ENCODE measurements at places on chromosomes 1 and 21. TPM values are rescaled to one million over a fixed set of nuclear protein-coding genes. Genes with fewer than 3 reads are reported as not detected.

G0S2 gene
- polyA plus RNA-seq = 0.38 TPM

NR5A2 gene
- 0.09 TPM for polyA plus RNA-seq

CELA2B gene
- not detected for polyA plus RNA-seq

ZNF648 gene
- not detected for polyA plus RNA-seq

B4GALT2 gene
- polyA plus RNA-seq = 1.0 TPM

RGS1 gene
- polyA plus RNA-seq = 119 TPM

MLLT11 gene
- 1.5 TPM for polyA plus RNA-seq

ZBTB18 gene
- polyA plus RNA-seq = 5.9 TPM

GSTM2 gene
- 11.6 TPM for polyA plus RNA-seq

TP73 gene
- polyA plus RNA-seq = 0.88 TPM

ZNF678 gene
- 9.3 TPM for polyA plus RNA-seq

TEX38 gene
- polyA plus RNA-seq = not detected

TTC3 gene
- polyA plus RNA-seq = 82.7 TPM

RNU1-2 gene
- polyA plus RNA-seq = not detected

DCST2 gene
- not detected for polyA plus RNA-seq

SERBP1 gene
- 117 TPM for polyA plus RNA-seq

ADAMTS5 gene
- not detected for polyA plus RNA-seq

BGLAP gene
- not detected for polyA plus RNA-seq

CFHR2 gene
- polyA plus RNA-seq = not detected

SEC16B gene
- polyA plus RNA-seq = not detected

PROK1 gene
- not detected for polyA plus RNA-seq

TSPAN1 gene
- not detected for polyA plus RNA-seq

TESK2 gene
- polyA plus RNA-seq = 19.2 TPM

GJB4 gene
- polyA plus RNA-seq = not detected

ZBTB48 gene
- 21.4 TPM for polyA plus RNA-seq

SMIM12 gene
- polyA plus RNA-seq = 73.4 TPM

NFASC gene
- 0.50 TPM for polyA plus RNA-seq

ELAPOR1 gene
- polyA plus RNA-seq = 1.0 TPM

SLC1A7 gene
- not detected for polyA plus RNA-seq

SLAMF9 gene
- polyA plus RNA-seq = not detected

CTTNBP2NL gene
- 0.76 TPM for polyA plus RNA-seq

AGO1 gene
- polyA plus RNA-seq = 6.2 TPM

NHLH1 gene
- polyA plus RNA-seq = not detected

WDTC1 gene
- polyA plus RNA-seq = 8.5 TPM

PODN gene
- not detected for polyA plus RNA-seq

ESRRG gene
- 0.43 TPM for polyA plus RNA-seq

EFNA1 gene
- not detected for polyA plus RNA-seq

WARS2 gene
- 12.1 TPM for polyA plus RNA-seq

FOXD3 gene
- not detected for polyA plus RNA-seq

ZNF695 gene
- polyA plus RNA-seq = 0.36 TPM

Measured in IgD-negative memory B cell (primary cell).